ENCODE measurements at places on chromosomes 6 and 20. TPM values are rescaled to one million over a fixed set of nuclear protein-coding genes. Genes with fewer than 3 reads are reported as not detected.

KHDRBS2 gene
- not detected for total RNA-seq

LRRN4 gene
- total RNA-seq: not detected

BPIFB2 gene
- not detected for total RNA-seq

BCAS1 gene
- total RNA-seq: not detected

FILIP1 gene
- total RNA-seq: 0.37 TPM

EMILIN3 gene
- not detected for total RNA-seq

DOK5 gene
- 19.8 TPM for total RNA-seq

CNR1 gene
- total RNA-seq: not detected

VWA7 gene
- 0.09 TPM for total RNA-seq

GRM1 gene
- not detected for total RNA-seq

LY6G5B gene
- total RNA-seq: 2.9 TPM

CCN5 gene
- 0.30 TPM for total RNA-seq

LINC00237 gene
- not detected for total RNA-seq

ALDH8A1 gene
- total RNA-seq: 3.8 TPM

C6orf132 gene
- 2.5 TPM for total RNA-seq

BPI gene
- total RNA-seq: not detected

TCEA2 gene
- 35.3 TPM for total RNA-seq

SEMG1 gene
- not detected for total RNA-seq

ME1 gene
- total RNA-seq: 48.9 TPM

PRR18 gene
- not detected for total RNA-seq

STX11 gene
- 1.2 TPM for total RNA-seq

PPP1R11 gene
- 17.2 TPM for total RNA-seq

PET117 gene
- 10.7 TPM for total RNA-seq

RAMACL gene
- 0.74 TPM for total RNA-seq

RAB22A gene
- 19.7 TPM for total RNA-seq

ECT2L gene
- total RNA-seq: not detected

PTCRA gene
- not detected for total RNA-seq

SIRPG gene
- not detected for total RNA-seq

DZANK1 gene
- total RNA-seq: 1.5 TPM

RING1 gene
- 26.4 TPM for total RNA-seq

All from smooth muscle cell of the umbilical artery (primary cell).